ENCODE measurements at places on chromosomes 12 and 14.

- no peak for DNase-seq
These were observed 507 bp downstream of the AQP5 start for GRCh38 chr12:49961993-49962764.

- DNase-seq: no peak
These were observed 1761.3 kb upstream of the SEL1L start for GRCh38 chr14:83294941-83295340.

- DNase-seq: peak; percentile 60
These were observed 229.6 kb downstream of the BCAT1 start for GRCh38 chr12:24719293-24719721.

- DNase-seq: no peak
These were observed 1039.3 kb upstream of the FOXG1 start for GRCh38 chr14:27727251-27727770.

- peak; percentile 30 for DNase-seq
These were observed 212.1 kb downstream of the GXYLT1 start for GRCh38 chr12:41932470-41932991.

GRCh38 chr14:29446971-29447370 is 480.7 kb downstream of the PRKD1 start:
- DNase-seq: no peak

DNA sequence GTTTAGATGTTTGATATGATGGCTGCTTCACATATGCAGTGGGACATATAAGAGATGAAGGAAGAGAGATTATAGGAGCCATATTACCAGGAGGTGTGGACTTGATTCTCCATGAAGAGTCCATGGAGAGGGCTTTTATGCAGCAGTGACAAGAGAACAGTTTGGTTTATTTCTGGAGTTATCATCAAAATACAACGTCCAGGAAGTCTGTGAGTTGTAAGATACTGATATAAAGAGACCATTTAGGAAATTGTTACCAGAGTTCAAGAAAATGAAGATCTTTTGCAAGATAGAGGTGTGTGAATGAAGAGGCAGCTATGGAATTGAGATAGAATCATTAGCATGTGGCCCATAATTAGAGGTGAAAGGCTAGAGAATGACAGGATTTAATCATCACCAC is 431.7 kb downstream of the NPAS3 start:
- DNase-seq: no peak

DNA sequence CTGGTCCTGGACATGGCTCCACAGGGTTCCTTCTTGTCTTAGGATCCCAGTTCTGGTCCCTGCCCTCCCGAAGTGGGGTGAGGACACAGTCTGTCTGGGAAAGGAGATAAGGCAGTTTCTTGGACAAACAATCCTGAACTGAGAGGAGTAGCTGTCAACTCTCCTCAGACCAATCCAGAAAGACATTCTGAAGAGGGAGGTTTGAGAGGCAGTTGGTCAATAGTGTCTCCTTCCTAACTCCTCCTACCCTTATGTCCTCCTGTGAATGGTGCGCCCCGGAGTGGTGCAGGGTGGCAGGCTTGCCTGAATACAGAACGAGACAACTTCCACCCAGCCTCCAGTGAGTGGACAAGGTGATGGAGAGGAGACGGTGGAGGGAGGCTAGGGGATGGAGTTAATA is 15.4 kb upstream of the ASIC1 start:
- DNase-seq: no peak

DNA sequence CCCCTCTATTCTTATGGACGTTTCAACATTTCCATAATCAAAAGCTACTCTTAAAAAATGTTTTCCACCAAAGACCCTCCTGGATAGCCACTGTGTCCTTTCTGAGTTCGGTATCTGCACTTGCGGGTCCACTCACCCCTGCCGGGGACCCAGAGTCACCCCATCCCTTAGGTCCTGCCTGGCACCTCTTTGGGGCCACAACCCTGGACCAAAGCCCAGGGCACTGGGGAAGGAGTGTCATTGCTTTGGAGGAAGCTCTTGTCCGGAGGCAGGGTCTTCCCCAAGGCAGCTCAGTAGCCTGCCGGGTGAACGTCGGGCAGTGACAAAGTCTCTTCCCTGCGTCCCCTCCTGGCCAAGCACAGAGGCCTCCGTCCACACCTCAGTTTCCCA is 129.6 kb downstream of the RFLNA start:
- no peak for DNase-seq

DNA sequence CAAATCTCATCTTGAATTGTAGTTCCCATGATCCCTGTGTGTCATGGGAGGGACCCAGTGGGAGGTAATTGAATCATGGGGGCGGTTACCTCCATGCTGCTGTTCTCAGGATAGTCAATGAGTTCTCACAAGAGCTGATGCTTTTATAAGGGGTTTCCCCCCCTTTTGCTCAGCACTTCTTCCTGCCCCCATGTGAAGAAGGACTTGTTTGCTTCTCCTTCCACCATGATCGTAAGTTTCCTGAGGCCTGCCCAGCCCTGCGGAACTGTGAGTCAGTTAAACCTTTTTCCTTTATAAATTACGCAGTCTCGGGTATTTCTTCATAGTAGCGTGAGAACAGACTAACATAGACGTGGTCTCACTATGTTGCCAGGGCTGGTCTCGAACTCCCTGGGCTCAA is 56.1 kb upstream of the EIF5 start:
- DNase-seq: no peak

Data from stimulated activated CD4-positive, alpha-beta T cell treated with anti-CD3 and anti-CD28 coated beads, Interleukin-15, amount 100 ng/mL, for 24 hours (primary cell).